GDM1 (cell line): ENCODE measurements at places on chromosomes 11 and 22.
A peak's percentile ranks its signal among the peaks of the same experiment; 100 is the strongest.

GRCh38 chr11:36478700-36479329 lies 31.3 kb downstream of the TRAF6 start:
- DNase-seq = peak; percentile 41

DNA sequence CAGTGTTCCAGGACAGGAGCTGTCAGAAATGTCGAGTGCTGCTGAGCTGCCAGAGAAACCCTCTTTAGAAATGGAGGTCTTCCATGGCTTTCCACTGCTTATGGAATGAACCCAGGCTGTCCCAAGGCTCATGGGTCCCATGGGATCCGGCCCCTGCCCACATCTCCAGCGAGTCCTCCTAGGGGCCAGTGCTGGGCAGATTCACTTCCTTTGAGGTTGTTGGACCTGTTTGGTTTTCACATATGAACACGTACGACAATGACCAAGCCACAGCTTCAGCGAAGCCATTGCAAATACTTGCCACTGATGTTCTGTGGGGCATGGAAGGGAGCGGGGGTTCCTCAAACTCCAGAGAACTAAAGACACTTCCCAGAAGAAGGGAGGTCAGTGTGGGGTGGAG lies 483.3 kb downstream of the TBC1D22A start:
- DNase-seq = no peak

DNA sequence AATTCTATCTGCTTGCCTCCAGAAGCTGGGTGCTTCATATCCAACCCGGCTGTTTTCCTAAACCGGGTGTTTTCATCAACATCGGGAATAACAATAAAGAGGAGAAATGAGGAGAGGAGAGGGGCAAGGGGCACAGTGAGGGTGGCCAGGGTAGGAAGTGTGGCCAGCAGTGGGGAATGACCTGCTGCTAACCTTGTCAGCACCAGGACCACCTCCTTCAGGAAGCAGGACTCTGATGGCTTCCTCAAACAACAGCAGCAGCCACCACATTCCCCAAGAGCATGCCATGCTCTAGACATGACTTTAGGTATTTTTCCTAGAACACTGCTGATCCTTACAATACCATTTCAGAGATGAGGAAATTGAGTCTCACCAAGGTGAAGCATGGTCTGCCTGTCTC lies 52.4 kb downstream of the TPBGL start:
- no peak for DNase-seq

- DNase-seq = peak; percentile 37
Observed at GRCh38 chr11:7651140-7651551, 22.2 kb downstream of the CYB5R2 start.

- DNase-seq = no peak
Observed at GRCh38 chr22:27925331-27925730, 6.3 kb upstream of the PITPNB start.

DNA sequence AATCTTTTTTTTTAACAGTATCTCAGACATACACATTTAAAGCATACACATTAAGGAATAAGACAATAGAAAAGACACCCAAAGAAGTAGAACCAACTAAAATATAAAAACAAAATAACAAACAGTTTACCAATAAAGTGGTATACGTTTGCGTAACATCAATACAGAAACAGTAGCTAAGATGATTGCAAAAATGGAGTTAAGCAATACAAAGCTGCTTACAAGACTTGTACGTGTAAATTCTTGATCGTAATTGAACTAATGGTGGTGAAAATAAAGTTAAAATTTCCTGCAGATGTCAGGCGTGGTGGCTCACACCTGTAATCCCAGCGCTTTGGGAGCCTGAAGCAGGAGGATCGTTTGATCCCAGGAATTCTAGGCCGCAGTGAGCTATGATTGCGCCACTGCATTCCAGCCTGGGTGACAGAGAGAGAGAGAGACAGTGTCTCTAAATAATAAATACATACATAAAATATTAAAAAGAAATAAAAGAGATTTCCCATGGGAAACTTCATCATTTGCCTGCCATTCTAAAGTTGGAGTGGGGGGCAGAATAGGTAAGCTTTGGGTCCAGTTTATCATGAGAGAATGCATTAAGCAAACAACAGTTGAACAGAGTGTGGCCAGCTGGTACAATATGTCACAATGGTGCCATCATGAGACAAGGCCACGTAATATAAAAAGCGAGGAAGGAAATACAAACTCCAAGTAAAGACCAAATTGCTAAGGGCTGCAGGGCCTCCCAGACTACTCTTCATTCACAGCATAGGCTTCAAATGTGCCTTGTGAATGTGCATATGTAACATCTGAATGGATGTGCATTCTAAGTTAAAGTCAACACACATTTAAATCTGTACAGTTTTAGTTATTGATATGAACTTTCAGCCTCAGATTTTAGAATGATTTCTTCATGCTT lies 38.9 kb upstream of the EED start:
- peak; percentile 29 for DNase-seq
